ENCODE measurements at places on chromosomes 12 and 14.

DNA sequence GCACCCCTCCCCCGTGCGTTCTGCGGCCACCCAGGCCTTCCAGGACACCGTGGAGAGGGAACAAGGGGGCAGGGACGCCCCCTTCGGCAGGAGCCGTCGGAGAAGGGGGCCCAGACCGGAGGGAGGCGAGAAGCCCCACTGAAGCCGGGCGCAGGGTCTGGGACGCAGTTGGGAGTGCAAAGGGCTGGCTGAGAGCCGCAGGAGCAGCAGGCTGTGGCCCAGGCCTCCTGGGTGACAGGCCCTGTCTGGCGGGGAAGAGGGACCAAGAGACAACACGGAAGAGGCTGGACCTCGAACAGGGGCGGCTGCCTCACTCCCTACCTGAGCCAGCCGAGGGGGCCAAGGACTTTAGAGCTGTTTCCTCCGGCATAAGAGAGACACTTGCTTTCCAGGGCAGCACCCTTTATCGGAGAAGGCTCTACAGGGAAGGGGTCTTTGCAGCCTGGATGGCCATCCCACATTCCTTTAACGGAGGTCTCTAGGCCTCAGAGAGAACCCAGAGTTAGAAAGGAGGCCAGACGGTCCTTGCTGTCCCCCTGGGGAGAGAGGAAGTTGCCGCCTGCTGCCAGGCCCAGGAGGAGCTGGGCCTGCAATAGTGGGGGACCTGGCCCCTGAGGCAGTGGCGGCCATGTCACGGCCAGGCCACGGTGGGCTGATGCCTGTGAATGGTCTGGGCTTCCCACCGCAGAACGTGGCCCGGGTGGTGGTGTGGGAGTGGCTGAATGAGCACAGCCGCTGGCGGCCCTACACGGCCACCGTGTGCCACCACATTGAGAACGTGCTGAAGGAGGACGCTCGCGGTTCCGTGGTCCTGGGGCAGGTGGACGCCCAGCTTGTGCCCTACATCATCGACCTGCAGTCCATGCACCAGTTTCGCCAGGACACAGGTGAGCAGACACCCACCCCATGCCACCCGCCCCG is 1.3 kb downstream of the DTX1 start:
- DNase-seq: no peak

DNA sequence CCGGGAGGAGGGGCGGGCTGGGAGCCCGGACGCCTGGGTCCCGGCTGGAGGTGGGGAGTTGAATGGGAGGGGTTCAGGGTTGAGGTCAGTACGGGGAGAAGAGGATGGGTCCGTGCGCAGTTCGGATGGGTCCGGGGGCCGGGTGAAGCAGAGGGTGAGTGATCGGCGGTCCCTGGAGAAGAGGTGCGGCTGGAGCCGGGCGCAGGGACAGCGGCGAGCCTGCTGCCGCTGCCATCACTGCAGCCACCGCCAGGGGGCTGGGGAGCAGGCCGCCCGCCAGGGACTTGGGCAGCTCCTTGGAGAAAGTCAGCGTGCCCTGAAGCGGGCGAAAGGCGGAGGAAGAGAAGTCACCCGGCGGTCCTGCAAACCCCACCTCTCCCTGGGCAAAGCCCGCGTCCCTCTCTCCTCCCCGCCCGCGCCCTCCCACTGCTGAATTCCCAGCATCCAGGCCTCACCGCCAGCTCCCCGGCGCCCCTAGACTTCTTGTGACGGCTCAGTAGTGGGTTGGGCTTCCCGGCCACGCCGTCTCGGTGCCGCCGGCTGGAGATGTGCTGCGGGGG is 6.0 kb upstream of the GPR84 start:
- DNase-seq: peak; percentile 65

DNA sequence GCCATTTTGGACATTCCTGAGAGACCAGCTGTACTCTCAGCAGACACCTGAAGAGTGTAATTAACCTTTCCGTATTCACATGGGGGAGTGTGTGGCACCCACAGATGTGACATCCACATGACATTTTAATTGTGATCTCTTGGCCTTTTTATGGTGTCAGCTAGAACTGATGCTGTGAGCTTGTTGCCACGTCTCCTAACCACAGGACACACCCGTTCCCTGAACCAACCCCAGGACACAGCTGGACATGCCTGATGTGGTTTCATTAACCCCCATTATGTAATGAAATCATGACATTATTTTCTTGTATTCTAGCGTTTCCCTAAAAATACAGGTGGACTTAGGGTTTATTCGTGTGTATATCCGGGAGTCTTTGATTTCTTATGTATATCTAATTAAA is 1036.1 kb downstream of the TMEM121 start:
- no peak for DNase-seq

DNA sequence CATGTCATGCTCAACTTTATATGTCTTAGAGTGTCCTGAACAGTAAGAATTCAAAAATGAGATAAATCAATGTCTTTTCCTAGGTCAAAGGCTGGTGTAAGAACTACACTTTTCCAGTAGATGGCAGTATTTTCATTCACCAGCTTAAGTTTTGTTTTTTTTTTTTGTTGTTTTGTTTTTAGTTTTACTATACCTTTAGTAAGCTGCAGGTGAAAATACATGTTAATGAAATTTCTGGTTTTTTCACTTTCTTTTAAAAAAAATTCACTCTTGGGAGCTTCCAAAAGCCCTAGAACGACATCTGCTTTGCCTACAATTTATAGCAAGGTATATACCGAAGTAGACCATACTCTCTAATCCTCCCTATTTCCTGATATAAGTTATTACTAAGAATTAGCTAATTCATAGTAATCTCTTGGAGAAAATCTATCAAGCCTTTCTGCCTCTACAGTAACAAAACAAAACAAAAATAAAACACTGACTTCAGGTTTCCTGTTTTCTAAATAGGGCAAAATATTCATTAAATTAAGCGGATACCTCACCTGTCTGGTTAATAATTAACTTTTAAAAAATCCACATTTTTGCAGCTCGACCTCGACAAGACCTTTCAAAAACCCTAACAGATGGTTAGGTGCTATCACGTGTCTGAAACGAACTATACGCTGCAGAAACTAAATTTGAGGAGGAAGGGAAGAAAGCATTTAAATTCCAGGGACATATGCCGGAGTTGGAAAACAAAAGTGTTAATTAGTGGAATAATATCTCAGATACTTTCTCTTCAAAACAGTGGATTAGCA is 2.7 kb upstream of the SAMD4A start:
- DNase-seq: peak; percentile 59

DNA sequence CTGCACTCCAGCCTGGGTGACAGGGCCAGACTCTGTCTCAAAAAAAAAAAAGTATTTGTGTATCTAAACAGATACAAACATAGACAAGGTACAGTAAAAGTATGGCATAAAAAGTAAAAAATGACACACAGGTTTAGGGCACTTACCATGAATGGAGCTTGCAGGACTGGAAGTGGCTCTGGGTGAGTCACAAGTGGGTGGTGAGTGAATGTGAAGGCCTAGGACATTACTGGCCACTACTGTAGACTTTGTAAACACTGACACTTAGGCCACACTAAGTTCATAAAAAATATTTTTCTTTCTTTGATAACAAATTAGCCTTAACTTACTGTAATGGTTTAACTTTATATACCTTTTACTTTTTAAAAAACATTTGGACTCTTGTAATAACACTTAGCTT is 38.0 kb upstream of the EIF5 start:
- DNase-seq: peak; percentile 43

GRCh38 chr12:8914716-8915526 is 612 bp downstream of the PHC1 start:
- peak; percentile 63 for DNase-seq

DNA sequence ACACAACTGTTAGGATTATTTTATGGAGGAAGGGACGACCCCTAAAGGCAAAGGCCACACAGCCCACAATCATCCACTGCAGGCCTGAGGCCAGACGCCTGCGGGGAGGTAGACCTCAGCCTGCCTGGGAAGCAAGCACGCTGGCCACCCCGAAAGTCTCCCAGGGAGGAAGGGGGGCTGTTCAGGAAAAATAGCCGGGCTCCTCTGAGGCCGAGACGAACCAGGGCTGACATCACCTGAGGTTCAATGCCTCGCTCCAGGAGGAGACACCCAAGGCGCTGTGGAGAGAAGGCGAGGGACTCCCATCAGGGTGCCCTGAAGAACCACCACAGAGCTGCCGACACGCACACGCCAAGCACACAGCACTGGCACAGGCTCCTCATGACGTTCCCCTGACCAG is 127.4 kb downstream of the PIWIL1 start:
- DNase-seq: no peak

- no peak for DNase-seq
Measured at GRCh38 chr12:121121805-121122204, 10.9 kb upstream of the P2RX7 start.

GRCh38 chr12:32585680-32586079 is 93.4 kb upstream of the DNM1L start:
- no peak for DNase-seq

GRCh38 chr14:74474376-74474775 is 18.7 kb downstream of the NPC2 start:
- peak; percentile 70 for DNase-seq

DNA sequence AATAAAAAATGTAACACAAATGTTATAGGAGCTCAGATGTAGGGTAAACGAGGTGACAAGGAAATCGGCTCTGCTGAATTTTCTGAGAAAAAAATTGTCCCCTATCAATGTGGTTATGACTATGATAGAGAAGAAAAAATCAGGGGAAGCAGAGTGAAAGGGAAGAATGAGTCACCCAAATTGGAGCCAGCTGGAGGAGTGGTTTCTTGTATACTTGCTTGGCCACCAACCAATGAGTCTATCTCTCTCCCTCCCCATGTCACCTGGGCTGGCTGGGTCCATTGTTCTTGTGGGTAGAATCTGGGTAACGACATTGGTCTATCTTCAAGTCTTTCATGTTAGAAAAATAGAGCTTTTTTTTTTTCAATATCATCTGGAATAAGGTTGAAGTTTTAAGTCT is 196.6 kb upstream of the FLRT2 start:
- peak; percentile 13 for DNase-seq

- DNase-seq: peak; percentile 65
Measured at GRCh38 chr12:26011099-26011498, 52.6 kb downstream of the RASSF8 start.

GRCh38 chr12:65854629-65855028 is 30.3 kb downstream of the HMGA2 start:
- DNase-seq: peak; percentile 44

DNA sequence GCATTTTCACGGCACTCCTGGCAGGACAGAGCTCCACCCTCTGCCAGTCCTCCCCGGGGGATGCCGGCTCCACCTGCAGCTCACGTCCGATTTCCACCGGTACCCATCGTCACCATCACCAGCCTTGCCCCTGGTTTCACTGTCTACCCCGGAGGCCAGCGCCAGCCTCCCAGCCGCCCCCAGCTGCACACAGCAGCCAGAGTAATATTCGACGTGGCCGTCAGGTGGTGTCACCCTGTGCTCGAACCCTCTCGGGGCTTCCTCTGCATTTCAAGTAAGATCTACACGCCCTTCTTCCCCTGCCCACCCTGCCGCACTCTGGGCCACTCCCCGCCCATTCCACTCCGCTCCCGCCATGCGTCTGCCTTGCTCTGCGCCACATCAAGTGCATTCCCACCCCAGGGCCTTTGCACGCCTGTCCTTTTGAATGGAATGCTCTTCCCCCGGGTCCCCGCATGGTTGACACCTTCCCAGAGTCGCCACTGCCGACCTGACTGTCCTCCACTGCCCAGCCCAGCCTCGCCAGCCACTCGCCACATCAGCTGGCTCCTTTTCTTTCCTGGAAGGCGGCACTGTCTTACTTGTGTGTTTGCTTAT is 80.3 kb downstream of the ADGRD1 start:
- DNase-seq: no peak

GRCh38 chr12:52877242-52877641 is 27.6 kb downstream of the KRT8 start:
- no peak for DNase-seq

DNA sequence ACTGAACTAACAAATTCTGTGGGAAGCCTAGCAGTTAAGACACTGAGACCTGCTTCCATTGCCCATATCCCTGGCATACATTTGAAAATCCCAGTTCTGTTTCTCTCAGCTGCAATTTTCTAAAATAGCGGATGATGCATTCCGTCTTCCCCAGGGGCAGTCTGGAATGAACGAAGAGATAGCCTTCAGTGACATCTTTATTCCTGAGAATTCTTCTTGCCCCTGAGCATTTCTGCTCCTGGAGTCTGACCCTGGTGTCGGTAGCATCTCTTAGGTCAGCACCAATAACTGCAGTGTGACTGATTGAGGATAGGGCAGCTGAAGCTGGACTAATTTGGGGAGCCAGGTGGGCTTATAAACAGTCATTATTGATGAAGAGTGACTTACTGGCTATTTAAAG is 552.5 kb downstream of the DIO2 start:
- DNase-seq: no peak

DNA sequence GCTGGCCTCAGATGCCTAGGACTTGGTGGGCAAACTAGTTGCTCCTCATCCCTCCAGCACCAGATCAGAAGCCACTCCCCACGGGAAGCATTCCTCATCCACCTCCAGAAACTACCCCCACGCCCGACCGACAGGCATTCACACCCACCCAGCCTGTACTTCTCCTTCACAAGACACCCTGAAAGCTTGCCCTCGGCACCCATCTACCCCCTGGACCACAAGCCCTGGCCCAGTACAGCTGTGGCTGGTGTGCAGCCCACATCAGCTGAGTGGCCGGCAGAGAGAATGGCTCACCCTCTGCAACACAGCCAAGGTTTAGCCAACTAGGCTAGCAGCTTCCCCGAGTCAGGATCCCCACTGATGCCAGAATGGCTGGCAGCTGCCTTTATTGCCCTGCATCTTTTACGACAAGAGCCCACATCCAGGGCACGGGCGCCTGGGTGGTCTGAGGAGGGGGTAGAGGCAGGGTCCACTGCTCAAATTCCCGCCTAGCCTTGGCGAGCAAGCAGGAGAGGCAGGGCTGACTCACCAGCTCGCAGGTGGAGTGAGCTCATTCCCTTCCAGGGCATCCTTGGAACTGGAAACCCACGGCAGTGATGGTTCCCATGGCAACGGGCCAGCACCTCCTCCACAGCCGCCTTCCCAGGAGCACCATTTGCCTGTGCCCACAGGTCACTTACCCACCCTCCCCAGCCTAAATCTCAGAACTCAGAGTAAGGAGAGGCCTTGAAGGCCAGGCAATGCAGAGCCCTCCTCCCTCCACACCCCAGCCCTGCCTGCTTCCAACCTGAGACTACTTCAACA is 17.1 kb downstream of the ACTN1 start:
- peak; percentile 69 for DNase-seq

Data from amniotic epithelial cell (primary cell).